ENCODE measurements at places on chromosomes 7 and 10.
A peak's percentile ranks its signal among the peaks of the same experiment; 100 is the strongest.

DNA sequence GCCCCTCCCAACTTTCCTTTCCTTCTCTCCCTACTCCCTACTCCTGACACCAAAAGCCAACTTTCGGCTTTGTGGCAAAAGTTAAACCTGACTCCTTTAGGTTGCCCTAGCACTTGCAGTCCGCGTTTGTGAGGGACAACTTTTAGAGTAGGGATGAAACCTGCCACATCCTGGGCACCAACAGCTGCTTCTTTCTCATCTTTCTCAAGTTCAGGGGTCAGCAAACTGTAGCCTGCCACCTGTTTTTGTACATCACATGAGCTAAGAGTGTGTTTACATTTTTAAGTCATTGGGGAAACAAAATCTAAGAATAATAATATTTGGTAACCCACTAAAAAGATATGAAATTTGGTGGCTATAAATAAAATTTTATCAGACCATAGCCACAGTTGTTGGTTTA, 660.6 kb downstream of the KCNMA1 start:
- DNase-seq: no peak

GRCh38 chr7:133705596-133705995, 421.5 kb upstream of the LRGUK start:
- no peak for DNase-seq

DNA sequence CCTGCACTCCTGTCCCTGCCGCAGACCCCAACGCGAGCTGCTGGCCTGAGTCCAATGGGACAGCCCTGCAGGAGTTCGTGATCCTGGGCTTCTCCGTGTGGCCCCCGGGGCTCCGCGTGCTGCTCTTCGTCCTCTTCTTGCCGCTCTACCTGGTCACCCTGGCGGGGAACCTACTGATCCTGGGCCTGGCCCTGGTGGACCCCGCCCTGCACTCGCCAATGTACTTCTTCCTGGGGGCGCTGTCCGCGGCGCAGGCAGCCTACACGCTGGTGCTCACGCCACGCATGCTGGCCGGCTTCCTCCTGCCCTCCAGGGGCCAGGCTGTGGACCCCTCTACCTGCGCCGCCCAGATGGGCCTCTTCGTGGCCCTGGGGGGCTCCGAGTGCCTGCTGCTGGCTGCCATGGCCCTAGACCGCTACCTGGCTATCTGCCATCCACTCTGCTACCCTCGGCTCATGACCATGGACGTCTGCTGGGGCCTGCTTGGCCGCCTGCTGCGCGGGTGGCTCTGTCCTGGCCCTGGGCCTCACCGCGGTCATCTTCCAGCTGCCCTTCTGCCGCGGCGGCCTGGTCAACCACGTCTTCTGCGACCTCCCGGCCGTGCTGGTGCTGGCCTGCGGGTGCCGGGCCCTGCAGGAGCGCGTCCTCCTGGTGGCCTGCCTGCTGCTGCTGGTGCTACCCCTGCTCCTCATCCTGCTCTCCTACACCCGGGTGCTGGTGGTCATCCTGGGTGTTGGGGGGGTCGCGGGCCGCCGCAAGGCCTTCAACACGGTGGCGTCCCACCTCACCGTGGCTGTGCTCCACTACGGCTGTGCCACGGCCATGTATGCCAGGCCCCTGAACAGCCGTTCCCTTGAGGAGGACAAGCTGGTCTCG, 71.7 kb downstream of the RBAK start:
- no peak for DNase-seq

DNA sequence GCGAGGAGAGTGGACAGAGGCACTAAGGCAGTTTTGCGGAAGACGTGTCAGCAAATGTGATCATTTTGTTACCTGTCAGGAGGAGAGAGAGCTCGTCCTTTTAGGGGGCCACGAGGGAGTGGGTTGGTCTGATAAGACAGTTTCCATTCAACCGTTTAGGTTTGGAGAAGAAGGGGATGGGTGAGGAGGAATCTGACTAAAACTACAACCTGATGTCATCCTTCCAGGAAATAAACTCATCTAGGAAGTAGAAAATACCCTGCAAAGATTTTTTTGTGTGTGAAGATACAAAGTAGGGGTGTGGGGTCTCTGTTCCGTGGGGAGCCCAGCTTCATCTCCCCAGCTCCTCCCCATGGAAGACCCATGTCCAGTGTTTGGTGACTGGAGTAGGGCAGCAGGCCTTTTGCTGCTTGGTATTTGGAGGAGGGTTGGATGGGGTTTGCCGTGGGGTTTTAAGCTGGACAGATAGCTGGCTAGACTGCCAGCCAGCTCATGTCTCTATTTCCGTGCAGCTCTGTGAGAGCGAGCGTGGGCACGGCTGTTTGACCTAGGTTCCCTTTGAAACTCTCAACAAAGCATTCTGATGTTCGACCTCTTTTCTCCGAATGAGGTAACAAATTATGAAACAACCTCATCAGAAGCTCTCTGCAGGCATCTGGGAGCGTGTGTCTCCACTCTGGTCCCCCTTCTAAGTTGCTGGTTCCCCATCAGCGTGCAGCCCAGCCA, 136.0 kb upstream of the TCF7L2 start:
- no peak for DNase-seq

DNA sequence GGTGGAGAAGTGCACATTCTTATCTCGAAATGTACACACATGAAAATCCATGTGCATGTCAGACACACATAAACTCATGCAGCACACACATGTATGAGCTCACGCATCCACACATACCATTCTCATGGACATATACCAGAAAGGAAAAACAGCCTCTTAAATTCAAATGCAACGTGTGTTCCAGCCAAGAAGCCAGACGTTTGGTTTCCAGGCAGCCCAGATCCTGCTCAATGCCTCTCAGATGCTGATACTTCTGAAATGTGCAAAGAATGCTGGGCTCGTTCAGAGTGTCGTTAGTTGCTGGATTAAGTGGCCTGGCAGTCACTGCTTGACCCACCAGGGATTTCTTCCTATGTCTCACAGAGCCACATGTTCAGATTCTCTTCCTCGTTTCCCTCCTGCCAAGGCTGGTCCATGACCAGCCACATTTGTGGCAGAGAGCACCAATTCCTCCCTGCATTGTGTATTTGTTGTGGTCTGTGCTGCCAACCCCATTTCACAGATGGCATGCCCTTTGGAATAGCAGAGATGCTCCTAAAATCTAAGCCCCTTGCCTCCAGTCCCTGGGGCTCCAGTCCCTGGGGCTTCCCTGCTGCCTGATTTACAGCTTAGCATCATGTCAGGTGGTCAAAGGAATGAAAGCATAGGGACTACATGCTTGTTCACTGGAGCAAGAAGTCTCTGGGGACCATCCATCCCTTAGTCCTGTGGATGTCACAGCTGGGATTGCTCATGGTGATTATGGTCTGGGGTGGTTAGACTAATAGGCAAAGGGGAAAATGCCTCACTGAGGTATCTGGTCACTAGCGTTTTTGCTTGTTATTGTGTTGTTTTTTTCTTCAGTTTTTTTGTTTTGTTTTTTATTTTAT, 426.6 kb downstream of the PLXNA4 start:
- no peak for DNase-seq

GRCh38 chr7:100024020-100024619, 8.7 kb downstream of the ZKSCAN1 start:
- DNase-seq: no peak

GRCh38 chr10:70962686-70963085, 74.3 kb upstream of the PCBD1 start:
- no peak for DNase-seq

GRCh38 chr10:43252166-43252782, 14.6 kb downstream of the RASGEF1A start:
- peak; percentile 1 for DNase-seq

DNA sequence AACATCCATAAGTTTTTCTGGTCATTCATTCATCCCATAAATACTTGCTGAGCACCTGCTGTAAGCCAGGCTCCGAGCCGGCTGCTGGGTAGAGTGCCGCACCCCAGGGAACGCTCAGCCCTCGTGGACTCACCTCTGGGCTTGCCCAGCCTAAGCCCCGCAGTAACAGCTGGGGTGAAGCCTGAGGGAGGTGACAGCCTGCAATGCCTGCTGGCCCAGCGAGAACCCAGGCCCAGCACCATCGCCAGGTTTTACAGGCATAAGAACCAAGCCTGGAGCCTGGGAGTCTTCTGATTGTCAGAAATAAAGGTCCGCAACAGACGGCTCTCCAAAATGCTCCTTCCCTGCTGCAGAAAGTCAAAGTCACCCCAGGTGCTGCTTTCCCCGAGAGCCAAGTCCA, 205.4 kb downstream of the ZMYND11 start:
- no peak for DNase-seq

DNA sequence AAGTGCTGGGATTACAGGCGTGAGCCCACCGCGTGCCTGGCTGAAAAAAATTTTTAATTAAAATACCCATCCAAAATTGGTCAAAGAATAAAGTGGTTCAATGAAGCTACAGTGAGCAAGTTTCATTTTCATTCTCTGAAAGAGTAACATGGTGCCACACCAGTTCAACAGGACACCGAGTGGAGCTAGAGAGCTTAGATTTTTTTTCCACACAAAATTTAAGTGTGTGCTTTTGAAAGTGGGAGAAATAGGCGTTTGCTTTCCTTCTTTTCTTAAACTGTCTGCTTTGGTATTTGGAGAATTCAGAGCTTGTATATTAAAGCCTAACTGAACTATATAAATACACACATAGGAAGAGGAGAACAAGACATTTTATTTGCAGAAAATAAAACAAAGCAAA, 43.4 kb downstream of the BPGM start:
- DNase-seq: no peak

GRCh38 chr10:4888236-4888635, 62.2 kb downstream of the AKR1E2 start:
- DNase-seq: no peak

DNA sequence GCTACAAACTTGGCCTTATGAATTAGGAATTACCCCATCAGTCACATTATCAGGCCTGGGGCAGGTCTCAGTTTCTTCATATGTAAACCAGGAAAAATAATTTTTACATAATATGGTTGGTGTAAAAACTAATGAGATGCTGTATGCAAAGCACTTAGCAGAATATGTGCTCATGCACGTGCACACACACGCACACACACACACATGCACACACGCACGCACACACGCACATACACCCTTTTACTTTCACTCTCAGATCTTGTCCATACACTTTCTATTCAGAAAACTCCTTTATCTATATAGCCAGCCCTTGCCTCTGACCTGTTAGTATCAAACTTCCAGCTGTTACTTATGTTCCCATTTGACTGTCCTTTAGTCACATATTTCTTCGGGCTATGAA, 92.7 kb downstream of the CREB5 start:
- no peak for DNase-seq

DNA sequence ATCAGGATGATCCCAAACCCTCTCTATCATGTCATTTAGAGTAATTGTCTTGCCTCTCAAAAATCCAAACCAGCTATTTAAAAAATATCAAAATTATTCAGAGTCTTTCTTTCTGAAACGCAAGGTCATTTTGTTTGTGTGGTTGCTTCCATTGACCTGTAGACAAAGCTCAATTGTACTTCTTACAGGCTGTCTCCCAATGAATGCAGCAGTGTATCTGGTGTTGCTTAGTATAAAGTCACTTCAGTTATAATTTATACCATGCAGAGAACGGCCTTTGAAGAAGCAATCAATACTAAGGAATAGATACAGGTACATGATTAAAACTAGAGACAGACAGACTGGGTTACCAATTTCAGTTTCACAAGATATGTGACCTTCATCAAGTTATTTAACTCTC, 80.9 kb downstream of the DOCK4 start:
- DNase-seq: no peak

DNA sequence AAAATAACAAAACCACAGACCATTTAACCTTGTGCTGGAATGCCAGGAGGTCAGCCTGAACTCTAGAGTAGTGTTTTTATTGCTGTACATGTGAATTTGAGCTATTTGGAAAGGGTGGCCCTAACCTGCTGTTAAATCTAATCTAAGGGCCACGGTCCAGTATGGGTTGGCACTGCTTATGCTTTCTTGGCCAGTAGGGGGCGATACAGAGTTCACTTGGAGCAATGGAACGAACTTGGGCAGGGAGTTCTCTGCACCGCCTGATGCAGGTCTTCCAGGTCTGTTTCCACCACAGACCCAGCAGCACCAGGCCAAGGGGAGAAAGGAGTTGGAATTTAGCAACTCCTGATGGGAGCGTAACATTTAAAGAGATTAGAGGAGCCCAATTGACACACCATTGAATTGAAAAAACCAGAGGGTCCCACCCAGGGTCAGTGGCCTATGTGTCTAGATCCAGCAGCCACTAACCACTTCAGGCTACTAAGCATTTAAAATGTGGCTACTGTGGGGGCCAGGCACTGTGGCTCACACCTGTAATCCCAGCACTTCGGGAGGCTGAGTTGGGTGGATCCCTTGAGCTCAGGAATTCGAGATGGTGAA, 75.7 kb upstream of the EFCAB10 start:
- DNase-seq: peak; percentile 86

- DNase-seq: peak; percentile 37
Measured at GRCh38 chr10:16545116-16545736, 23.5 kb upstream of the C1QL3 start.

- DNase-seq: no peak
Measured at GRCh38 chr10:15255961-15256360, 87.5 kb upstream of the NMT2 start.

- DNase-seq: no peak
Measured at GRCh38 chr10:65911151-65911835, 1014.5 kb upstream of the LRRTM3 start.

- no peak for DNase-seq
Measured at GRCh38 chr7:117034851-117035464, 81.7 kb downstream of the ST7 start.

DNA sequence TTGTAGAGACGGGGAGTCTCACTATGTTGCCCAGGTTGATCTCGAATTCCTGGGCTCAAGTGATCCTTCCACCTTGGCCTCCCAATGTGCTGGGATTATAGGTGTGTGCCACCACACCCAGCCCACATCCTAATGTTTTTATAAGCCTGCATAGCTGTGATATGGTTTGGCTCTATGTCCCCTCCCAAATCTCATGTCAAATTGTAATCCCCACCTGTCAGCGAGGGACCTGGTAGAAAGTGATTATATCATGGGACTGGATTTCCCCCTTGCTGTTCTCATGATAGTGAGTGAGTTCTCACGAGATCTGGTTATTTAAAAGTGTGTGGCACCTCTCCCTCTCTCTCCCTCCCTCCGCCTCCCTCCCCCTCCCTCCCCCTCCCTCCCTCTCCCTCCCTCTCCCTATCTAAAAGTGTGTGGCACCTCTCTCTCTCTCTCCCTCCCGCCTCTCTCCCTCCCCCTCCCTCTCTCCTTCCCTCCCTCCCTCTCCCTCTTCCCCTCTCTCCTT, 13.9 kb downstream of the BAMBI start:
- no peak for DNase-seq

DNA sequence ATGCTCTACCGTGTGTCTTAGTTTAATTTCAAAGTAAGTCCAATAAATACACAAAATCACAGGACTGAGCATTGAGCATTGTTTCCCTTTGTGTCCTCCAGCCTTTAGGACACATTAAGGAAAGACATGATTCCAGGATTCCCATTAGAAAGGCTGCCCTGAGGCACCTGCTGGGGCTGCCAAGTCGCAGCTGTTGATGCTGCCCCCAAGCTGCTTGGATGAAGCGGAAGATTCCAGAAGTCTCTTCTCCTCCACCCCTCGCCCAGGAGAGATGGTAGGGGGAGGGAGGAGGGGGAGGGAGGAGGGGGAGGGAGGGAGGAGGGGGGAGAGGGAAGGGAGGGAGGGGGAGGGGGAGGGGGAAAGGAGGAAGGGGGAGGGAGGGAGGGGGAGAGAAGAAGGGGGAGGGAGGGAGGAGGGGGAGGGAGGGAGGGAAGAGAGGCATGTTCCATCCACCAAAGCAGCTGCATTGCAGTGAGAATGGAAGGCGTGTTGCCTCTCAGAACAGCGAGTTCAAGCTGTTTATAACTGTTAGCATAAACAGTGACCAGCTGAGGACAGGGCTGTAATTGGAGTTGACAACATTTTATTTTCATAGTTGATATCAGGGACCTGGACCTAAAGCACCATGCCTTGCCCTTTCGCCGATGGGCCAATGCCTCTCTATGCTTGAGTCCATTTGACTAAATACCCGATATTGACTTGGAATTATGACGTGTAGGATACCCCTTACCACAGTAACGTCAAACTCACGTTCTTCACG, 67.3 kb downstream of the DIP2C start:
- DNase-seq: no peak

All from natural killer cell (primary cell).